ENCODE measurements at places on chromosomes 1 and 21.
A peak's percentile ranks its signal among the peaks of the same experiment; 100 is the strongest.

- no peak for DNase-seq
- H3K27ac ChIP-seq = no peak overlapping the region
- H3K27me3 ChIP-seq = no peaks in the 10 kb centered on the region
- no peaks in the 10 kb centered on the region for H3K4me1 ChIP-seq
Observed at GRCh38 chr1:113734357-113735055, 24.8 kb downstream of the PHTF1 start.

DNA sequence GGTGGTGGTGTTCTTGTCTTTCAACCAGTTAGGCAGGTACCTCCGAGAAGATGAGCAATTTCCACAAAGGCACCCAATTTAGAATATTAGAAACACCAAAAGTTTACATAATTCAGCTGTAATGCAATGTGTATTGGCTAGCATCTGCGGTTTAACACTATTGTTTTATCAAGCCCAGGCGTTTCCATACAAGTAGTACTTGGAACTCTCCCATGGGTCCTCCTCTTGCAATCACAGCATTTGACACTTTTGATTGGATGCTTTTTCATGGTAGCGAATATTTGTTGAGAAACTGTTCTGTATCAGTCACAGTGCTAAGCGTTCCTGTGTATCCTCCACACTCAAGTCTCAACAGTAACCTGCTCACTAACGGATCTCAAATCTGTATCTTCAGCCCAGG, 20.1 kb upstream of the MAP1LC3C start:
- H3K4me3 ChIP-seq = no peak overlapping the region
- no peaks in the 10 kb centered on the region for H3K36me3 ChIP-seq
- H3K4me1 ChIP-seq = no peaks in the 10 kb centered on the region
- DNase-seq = no peak
- H3K27me3 ChIP-seq = no peaks in the 10 kb centered on the region
- H3K27ac ChIP-seq = no peak overlapping the region

GRCh38 chr1:162849711-162850110, 11.3 kb downstream of the CCDC190 start:
- no peak overlapping the region for H3K27ac ChIP-seq
- no peaks in the 10 kb centered on the region for H3K4me1 ChIP-seq
- no peak overlapping the region for H3K4me3 ChIP-seq
- H3K36me3 ChIP-seq = no peaks in the 10 kb centered on the region
- no peak for DNase-seq

GRCh38 chr1:21874328-21874727, 62.3 kb downstream of the LDLRAD2 start:
- peaks cover 25% of the 10 kb centered on the region for H3K4me1 ChIP-seq
- no peak overlapping the region for H3K4me3 ChIP-seq

DNA sequence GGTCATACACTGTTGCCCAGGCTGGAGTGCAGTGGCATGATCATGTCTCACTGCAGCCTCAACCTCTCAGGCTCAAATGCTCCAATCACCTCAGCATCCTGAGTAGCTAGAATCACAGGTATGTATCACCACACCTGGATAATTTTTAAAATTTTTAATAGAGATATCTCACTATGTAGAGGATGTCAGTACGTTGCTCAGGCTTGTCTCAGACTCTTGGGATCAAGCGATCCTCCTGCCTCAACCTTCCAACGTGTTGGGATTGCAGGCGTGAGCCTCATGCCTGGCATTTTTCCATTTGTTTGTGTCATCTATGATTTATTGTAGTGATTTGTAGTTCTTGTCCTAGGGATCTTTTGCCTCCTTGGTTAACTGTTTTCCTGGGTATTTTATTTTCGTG, 985.2 kb upstream of the B3GALT2 start:
- DNase-seq = no peak
- no peak overlapping the region for H3K27ac ChIP-seq
- no peak overlapping the region for H3K4me3 ChIP-seq

DNA sequence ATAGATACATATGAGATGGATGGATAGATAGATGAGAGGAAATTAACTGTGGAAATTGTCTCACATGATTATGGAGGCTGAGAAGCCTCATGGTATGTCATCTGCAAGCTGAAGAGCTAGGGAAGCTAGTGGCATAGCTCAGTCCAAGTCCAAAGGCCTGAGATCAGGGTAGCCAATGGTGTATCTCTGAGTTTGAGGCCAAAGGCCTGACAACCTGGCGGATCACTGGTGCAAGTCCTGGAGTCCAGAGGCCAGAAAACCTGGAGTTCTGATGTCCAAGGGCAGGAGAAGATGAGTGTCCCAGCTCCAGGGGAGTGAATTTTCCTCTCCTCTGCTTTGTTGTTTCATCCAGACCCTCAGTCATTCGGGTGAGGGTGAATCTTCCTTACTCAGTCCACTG, 43.9 kb upstream of the SPOCD1 start:
- no peak overlapping the region for H3K4me3 ChIP-seq
- no peak for DNase-seq
- no peaks in the 10 kb centered on the region for H3K4me1 ChIP-seq

DNA sequence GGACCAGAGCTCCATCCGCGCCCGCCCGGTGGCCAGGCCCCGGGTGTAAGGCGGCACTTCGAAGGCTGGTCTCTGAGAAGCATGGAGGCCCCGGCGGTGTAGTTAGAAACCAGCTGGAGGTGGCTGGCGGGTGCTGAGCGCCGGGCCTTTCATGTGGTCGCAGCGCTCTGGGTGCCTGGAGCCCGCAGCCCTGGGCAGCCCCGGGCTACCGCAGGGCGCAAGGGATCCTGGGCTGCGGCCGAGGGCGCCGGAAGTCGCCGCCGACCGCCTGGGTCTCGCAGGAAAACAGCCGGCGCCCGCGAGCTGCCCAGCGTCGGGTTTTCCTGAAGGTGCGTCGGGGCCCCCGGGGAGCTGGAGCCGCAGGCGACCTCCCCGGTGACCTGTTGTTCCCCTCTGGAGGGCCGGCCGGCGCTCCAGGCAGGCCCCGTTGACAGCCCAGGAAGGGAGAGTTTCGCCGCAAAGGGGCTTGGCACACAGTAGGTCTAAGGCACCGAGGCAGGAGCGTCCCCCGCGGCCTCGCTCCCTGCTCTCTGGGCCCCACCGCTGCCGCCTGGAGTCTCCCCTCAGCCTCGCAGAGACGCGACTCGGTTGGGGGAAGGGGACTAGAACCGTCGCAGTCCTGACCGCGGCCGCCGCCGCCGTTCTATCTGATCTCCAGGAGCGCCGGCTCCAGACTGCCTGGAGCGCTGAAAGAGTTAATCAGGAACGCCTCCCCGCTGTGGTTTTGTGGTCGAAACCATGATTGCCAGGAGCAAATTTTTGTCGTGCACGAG, 2.7 kb downstream of the GRHL3 start:
- peaks cover 69% of the 10 kb centered on the region for H3K27me3 ChIP-seq
- peak overlapping the region; percentile 1 for H3K27ac ChIP-seq
- peaks cover 28% of the 10 kb centered on the region for H3K4me1 ChIP-seq
- H3K36me3 ChIP-seq = no peaks in the 10 kb centered on the region

DNA sequence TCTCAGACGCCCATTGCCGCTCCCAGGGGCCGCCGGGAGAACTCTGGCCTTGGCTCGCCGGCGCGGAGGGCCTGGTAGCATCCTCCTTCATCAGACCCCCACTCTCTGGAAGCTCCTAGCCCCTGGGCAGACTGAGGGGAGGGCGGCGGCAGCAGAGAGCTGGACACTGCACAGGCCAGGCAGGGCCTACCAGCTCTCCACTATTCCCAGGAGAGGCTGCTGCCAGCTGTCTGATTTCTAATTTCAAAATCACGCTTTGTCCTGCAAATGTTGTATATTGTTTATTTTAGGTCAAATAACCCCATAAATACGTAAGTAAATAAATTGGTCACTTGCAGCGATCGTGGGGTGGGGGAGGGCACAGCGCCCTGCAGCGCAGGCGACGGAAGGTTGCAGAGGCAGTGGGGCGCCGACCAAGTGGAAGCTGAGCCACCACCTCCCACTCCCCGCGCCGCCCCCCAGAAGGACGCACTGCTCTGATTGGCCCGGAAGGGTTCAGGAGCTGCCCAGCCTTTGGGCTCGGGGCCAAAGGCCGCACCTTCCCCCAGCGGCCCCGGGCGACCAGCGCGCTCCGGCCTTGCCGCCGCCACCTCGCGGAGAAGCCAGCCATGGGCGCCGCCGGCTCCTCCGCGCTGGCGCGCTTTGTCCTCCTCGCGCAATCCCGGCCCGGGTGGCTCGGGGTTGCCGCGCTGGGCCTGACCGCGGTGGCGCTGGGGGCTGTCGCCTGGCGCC, at the start of gene MTARC1:
TSS of gene MTARC1 (plus strand) at position 577 of the 732 bp plus-strand sequence. CDS start at position 609, 32 bp downstream.
- peak within 1 kb of the TSS; percentile 71 for H3K4me3 ChIP-seq
- no peak within 1 kb of the TSS for H3K27ac ChIP-seq
- peak; percentile 65 for DNase-seq
- no peaks in the 10 kb centered on the region for H3K36me3 ChIP-seq
- no peaks in the 10 kb centered on the region for H3K27me3 ChIP-seq

- DNase-seq = peak; percentile 25
- H3K27ac ChIP-seq = no peak overlapping the region
- H3K36me3 ChIP-seq = peaks cover 7% of the 10 kb centered on the region
- peak overlapping the region; percentile 92 for H3K4me3 ChIP-seq
- H3K4me1 ChIP-seq = peaks cover 3% of the 10 kb centered on the region
- H3K27me3 ChIP-seq = no peaks in the 10 kb centered on the region
Observed at GRCh38 chr1:37513795-37514349, 694 bp downstream of the MEAF6 start.

DNA sequence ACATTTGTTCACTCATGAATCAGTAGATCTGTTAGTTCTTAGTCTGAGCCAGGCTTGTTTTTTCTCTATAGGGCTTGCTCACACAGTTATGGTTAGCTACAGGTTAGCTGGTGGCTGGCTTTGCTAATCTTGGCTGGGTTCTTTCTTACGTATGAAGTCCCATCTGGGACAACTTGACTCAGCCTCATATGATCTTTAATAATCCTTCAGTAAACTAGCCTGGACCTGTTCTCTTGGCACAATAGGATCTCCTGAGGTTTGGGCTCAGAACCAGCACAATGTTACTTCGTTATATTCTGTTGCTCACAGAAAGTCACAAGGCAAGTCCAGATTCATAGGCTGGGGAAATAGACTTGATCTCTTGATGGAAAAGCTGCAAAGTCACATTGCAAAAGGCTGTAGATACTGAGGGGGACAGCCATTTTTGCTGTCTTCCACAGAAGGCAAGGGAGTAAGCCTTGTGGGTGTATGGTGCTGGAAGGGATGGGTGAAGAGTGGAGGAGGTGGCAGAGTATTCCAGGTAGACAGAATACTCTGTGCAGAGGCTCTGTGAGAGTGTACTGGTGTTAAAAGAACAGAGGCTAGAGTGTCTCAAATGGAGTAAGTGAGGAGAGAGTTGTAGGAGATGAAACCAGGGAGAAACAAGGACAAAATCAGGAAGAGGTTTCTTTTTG, 24.4 kb downstream of the EFCAB7 start:
- H3K4me1 ChIP-seq = no peaks in the 10 kb centered on the region
- no peaks in the 10 kb centered on the region for H3K36me3 ChIP-seq
- no peak for DNase-seq

DNA sequence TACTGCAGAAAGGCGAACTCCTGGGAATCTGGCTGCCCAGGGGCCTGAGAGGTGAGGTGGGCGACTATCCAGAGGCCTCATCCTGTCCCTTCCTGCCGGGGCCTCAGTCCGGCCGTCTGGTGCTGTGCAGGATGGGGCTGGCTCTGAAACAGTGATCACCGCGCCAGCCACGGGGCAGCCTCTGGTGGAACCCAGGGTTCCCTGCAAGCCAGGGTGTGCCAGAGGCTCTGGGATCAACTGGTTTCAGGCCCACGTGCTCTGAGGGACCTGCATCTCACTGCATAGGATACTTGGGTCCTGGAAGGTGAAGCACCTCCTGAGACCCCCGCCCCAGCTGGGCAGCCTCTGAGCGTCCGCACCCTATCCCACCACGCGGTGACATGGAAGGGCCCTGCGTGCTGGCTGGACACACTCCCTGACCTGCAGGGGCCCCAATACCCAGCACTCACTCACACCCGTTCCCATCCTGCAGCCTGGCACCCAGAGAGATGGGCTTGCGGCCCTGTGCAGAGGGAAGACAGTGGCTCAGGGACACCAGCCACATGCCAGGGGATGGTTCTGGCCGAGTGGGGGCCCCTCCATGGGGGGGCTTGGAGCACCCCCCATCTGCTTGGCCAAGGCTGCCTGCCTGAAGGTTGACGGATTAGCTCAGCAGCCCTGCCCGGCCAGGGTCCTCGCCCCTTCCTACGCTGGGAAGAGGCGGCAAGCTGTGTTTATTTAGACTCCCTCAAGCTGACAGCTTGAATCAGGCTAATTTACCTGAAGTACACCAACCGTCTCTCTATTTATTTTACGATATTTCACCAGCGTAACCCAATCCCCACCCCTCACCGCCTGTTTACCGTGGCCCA, 64.3 kb upstream of the TTC34 start:
- no peak for DNase-seq
- H3K36me3 ChIP-seq = no peaks in the 10 kb centered on the region
- no peak overlapping the region for H3K4me3 ChIP-seq
- H3K4me1 ChIP-seq = no peaks in the 10 kb centered on the region
- no peak overlapping the region for H3K27ac ChIP-seq

DNA sequence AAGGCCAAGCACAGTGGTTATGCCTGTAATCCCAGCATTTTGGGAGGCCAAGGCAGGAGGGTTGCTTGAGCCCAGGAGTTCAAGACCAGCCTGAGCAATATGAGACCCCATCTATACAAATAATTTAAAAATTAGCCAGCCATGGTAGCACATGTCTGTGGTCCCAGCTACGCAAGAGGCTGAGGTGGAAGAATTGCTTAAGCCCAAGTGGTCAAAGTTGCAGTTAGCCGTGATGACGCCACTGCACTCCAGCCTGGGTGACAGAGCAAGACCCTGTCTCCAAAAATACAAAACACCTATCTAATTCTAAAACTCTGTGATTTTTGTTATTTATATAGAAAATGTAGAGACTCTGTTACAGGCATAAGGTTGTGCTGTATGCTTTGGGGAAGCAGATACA, 44.2 kb upstream of the ZYG11A start:
- H3K4me1 ChIP-seq = no peaks in the 10 kb centered on the region
- H3K4me3 ChIP-seq = no peak overlapping the region
- peaks cover 49% of the 10 kb centered on the region for H3K36me3 ChIP-seq
- peak; percentile 28 for DNase-seq

Data from mesenchymal stem cell (in vitro differentiated cells and primary cell).